ENCODE measurements at places on chromosomes 1 and 21.

GRCh38 chr1:234593771-234594504 is 16.0 kb downstream of the IRF2BP2 start:
- no peak for DNase-seq

DNA sequence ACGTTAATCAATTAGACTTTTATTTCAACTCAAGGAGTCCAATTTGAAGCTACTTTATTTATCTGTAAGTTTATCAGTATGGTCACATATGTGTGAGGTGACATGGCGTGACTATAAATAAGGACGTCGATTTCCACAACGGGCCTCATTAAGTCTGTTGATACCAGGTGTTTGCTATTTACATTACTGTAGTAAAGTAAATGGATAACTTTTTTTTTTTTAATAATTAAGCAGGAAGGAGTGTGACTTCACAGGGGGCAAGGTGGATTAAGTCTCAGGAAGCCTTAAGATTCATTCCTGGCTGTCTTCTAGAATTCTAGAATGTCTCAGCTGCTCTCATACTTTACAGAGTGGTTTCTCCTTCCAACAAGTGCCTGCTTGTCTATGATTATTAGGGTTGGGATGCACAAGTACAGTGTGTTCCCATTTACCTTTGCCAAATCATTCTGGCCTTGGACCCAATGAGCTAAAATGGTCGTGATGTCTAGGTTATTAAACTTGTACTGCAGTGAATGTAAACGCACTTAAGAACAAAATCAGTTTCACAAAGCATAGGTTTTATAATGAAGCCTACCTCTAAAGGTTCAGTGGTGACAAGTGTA is 15.5 kb downstream of the MAP3K7CL start:
- DNase-seq = no peak

DNA sequence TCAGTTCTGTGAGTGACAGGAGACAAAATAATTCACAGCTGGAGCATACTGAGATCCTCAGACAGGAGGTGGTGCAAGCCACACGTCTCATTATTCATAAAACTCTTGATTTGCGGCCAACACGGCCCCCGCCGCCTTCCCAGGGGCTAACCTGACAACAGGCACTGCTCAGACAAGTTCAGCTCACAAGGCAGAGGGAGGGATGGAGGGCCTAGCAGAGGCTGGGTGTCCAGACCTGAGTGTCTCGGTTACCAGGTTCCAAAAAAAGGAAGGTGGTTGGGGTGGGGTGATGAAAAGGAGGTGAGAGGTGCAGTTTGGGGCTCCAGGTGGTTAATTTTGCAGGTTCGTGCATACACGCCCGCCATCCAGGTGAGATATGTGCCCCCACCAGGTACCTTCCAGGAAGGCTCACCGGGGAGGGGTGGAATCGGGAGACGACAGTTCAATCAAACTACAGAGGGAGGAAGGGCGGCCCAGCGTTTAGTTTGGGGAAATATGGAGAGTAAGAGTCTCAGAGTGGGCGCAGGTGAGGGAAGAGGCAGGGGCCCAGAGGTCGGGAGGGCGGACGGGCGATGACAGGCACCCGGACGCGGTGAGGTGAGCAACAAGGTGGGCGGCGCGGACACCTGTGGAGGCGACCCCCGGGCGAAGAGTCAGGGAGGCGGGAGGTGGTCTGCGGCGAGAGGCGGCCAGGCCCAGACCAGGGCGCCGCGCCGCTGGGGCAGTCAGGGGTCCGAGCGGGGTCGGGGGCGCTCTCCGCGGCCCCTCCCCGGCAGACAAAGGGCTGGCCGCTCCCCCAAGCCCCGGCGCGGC is 629 bp downstream of the CTNNBIP1 start:
- peak; percentile 60 for DNase-seq

GRCh38 chr1:26019641-26020315 is 1.8 kb upstream of the EXTL1 start:
- no peak for DNase-seq

DNA sequence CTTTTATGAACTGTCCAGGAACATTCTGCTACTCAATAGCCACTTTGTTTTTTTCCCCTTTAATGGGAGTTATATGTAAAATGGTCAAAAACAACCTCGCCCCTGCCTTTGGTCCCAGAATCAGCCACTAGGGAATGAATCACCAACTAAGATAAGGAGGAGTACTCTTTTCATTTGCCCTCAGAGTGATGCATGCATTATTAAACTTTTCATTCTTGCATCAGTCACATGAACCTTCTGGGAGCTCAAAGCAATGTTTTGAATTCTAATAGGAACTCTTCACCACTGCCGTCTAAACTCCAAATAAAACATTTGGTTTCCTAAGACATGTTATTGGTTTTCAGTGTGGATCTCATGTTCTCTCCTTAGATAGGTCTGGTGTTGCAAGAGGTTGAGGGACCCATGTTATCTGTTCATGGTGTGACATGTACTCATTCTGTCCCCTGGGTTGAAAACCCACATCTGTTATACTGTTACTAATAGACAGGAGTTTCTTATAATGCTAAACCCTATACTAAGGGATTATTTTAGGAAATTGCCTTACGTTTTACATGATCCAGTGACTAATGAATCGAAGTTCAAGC is 17.8 kb upstream of the HSD17B7 start:
- DNase-seq = no peak

DNA sequence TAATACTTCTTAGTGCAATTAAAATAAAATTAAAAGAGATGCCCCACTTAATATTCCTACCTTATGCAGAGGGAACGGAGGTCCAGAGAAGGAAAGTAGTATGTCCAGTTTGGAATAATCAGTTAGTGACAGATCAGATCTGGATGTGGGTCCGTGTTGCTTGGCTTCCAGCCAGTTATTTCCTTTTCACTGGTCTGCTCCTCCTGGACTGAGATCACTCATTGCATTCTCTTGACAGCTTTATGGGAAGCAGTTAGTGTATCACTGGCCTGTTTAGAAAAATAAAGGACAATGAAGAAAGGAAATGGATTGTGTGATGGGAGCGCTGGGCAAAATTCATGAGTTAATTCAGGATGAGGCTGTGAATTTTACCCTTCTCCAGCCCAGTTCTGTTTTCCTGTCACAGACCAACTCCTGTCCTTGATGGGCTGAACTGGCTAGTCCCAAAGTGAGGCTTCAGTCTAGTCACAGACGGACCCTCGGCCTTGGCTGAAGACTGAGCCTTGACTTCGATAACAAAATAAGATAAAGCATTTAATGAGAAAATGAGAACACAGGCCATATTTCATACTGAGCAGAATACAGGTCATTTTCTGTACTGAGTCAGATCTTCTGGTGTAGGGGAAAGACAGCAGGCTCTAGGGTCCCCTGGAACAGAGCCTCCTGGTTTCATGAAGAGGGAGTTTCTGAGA is 85.2 kb upstream of the TRABD2B start:
- peak; percentile 4 for DNase-seq

- DNase-seq = peak; percentile 69
Measured at GRCh38 chr1:65027666-65028358, 61.5 kb upstream of the JAK1 start.

DNA sequence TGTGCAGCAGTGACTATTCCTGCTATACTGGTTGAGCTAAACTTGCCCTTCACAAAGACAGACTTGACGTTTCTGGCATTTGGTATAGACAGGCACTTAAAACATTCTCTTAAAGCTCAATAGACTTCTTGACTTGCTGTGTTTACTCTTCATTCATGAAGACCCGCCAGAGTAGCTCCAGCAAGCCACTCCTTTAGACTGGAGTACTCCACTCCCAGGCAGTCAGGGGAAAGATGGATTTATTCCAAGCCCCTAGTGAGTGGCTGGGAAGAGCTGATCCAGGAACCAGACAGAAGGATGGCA is 70.7 kb downstream of the EVA1C start:
- DNase-seq = no peak

DNA sequence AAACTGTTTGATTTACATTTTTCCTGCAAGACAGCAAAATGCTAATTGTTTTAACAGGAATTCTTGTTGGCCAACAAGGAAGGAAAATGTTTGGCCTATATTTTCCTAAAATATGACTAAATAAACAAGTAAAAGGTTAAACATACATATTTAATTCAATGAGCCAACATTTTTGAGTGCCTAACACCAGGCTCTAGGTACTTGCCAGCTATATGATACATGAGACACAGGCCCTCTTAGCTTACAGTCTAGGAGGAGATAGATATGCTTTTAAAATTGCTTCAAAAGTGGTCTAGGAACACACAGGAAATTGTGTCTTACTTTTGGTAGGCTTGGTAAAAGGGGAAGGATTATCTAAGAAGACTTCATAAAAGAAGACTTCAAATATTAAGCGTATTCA is 50.9 kb downstream of the PIGK start:
- no peak for DNase-seq

DNA sequence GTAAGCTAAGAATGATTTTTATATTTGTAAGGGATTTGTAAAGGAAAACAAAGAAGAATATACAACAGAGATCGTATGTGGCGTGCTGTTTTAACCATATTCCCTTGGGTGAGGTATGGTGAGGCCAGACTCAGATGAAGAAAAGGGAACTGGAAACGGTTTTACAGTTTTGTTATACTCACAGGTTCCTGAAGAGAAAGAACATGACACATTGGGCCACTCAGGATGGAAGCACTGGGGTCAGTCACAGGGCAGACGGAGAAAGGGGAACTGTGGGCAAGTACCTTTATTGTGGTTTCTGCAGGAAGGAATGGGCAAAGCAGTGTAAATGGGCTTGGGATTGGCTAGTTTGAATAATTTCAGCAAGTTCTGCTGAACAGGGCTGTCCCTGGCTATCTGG is 177.4 kb downstream of the LBR start:
- DNase-seq = no peak

GRCh38 chr1:13593511-13594131 is 10.0 kb downstream of the PDPN start:
- DNase-seq = no peak

GRCh38 chr1:244075247-244075722 is 24.2 kb downstream of the ZBTB18 start:
- no peak for DNase-seq

- no peak for DNase-seq
Measured at GRCh38 chr1:8407652-8408051, 89.7 kb downstream of the SLC45A1 start.

DNA sequence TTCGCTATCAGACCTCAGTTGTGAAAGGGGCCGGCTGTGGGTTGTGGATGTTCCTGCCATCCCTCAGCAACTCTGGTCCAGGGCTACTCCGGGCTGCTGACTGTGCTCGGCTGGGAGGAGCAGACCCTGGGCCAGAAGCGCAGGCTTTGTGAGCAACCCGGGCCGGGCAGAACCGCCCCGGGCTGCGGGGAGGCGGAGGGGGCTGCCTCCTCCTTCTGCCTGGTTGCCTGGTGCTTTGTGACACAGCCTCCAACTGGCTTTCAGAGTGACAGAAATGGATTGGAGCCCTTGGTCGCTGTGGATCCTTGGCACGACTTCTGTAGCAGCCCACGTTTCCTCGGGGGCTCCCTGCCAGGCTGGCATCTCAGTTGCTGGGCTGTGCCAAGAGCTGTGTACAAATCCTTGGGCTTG is 10.0 kb downstream of the DRAXIN start:
- DNase-seq = no peak

DNA sequence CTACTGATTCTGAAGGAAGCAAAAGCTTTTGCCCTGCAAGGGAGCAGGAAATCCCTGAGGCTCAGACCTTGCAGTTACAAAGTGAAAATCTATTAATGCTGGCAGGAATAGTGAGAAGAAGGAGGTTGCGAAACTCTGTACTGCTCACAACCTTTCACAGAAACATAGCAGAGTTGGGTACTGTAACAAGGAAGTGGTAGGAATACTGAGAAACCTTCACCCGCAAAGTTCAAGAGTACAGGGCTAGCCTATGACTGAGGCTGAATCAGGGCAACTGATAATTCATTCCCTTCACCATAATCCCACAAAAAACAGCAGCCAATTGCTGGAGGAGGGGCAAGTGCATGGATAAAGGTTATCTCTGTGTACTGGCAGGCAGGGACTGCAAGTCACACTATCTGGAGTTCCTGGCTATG is 23.9 kb upstream of the KCTD3 start:
- DNase-seq = peak; percentile 61

DNA sequence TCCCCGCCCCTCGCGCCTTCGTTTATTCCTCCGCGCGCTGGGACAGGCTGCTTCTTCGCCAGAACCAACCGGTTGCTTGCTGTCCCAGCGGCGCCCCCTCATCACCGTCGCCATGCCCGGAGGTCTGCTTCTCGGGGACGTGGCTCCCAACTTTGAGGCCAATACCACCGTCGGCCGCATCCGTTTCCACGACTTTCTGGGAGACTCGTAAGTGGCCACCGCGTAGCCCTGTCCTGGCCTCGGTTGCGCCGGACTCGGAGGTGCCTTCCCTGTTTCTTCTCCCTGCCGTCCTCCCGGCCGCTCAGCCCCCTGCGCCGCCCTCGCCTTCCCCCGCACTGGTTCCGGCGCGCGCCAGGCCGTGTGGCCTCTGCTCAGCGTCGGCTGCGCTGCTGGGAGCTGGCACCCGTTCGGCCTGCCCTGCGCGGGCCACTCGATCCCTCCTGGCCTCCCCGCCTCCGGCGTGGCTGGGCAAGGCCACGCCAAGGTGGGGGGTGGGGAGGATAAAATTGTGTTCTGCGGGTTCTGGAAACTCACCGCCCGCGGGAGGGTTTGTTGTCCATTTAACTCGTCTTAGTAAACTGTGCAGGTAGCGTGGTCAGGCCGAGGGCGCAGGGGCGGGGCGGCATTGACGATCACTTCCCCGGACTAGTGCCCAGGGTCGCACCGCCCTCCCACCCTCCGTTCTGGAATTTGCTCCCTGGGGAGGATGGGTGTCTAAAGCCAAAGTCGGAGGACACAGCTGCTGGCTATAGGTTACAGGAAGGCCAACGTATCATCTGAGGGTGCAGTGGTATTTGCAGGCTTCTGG is at the start of gene PRDX6:
PRDX6 (plus strand) TSS at position 50 of the 808 bp plus-strand sequence; CDS start at position 113, 63 bp downstream.
- DNase-seq = peak; percentile 87

DNA sequence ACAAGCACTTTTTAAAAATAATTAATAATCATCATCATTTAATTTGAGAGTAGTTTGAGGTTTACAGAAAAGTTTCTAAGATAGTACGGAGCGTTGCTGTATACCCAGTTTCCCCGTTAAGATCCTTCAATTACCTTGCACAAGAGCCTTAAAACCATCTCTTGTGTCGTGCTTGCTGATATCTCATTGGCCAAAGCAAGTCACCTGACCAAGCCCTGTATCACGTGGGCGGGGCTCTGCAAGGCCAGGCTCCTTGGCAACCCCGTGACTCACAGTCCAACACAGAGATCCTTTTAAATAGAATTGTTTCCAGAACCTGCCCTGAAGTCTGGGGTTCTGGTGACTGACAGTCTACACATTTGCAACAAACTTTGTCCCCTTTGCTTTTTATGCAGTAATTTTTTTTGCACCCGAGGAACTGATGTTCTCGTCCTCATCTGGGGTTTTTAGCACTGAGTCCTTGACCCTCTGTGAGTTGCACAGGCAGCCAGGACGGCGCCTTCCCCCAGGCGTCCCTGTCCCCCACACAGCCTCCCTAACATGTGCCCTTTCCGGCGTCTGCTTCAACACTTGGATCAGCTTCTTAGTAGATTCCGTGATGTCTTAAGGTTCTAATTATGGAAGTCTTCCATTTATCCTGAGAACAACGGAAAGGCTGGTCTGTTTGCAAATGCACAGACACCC is 183.3 kb upstream of the TMEM51 start:
- DNase-seq = no peak

GRCh38 chr1:92244376-92244775 is 26.7 kb downstream of the C1orf146 start:
- DNase-seq = no peak
